ENCODE measurements at places on chromosomes 7 and 10. TPM values are rescaled to one million over a fixed set of nuclear protein-coding genes. Genes with fewer than 3 reads are reported as not detected.

- H3K4me1 ChIP-seq = no peaks in the 10 kb centered on the region
- H3K36me3 ChIP-seq = no peaks in the 10 kb centered on the region
- no peaks in the 10 kb centered on the region for H3K27me3 ChIP-seq
Observed at GRCh38 chr10:58638388-58638787, 125.7 kb downstream of the BICC1 start.

Gene PIK3CG
- 49.6 TPM for total RNA-seq

Gene FAM131B
- total RNA-seq = 1.2 TPM

Gene HIPK2
- total RNA-seq = 25.2 TPM

Gene PALD1
- 0.08 TPM for total RNA-seq

Gene TWIST1
- total RNA-seq = 2.3 TPM
